CD8-positive, alpha-beta T cell (primary cell): ENCODE measurements at places on chromosomes 2 and 18. TPM values are rescaled to one million over a fixed set of nuclear protein-coding genes. Genes with fewer than 3 reads are reported as not detected.

Gene HADHA
- total RNA-seq, result 66.8 TPM

Gene NAT8
- not detected for total RNA-seq

Gene ZEB2
- 73.0 TPM for total RNA-seq

Gene PXDN
- 1.4 TPM for total RNA-seq

- no peak for DNase-seq
Observed at GRCh38 chr2:66494708-66495107, 59.8 kb downstream of the MEIS1 start.

DNA sequence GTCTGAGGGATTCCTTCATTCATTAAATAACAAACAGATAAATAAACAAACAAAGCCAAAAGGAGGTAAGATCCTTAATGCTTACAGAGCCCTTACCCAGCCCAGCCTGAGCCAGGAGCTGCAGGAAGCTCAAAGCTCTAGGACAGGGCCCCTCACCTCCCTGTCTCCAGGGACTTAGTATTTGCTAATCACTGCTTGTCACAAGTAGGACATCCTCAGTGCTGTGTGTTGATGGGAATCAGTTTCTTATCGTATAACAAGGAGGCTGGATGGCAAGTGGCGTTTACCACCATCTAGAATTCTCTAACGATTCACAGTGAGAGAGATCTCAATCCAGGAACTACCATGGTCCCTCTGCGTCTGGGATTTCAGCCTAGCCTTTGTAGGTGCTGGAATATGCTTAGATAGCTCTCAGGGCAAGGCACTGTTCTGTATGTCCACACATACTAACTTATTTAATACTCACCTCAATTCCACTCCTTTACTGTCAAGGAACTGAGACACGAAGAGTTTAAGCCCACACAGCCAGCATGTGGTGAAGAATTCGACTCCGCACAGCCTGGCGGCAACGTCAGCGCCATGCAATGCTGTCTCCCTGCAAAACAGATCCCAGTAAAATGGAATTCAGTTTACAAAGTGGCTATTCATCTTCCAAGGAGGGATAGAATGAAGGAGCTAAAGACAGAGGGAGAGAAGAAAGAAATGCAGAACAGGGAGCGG lies 164.8 kb downstream of the MYCN start:
- DNase-seq, result no peak

GRCh38 chr2:14292964-14293363 lies 339.6 kb upstream of the LRATD1 start:
- no peak for DNase-seq
